Left lung (tissue), 14 donors: ENCODE measurements at places on chromosomes 2 and 18. TPM values are rescaled to one million over a fixed set of nuclear protein-coding genes. Genes with fewer than 3 reads are reported as not detected.
A peak's percentile ranks its signal among the peaks of the same experiment; 100 is the strongest.

Gene KYNU
- total RNA-seq: 7.1 TPM

Gene PLEK
- 67.3 TPM for total RNA-seq

Gene PLCL1
- 3.4 TPM for total RNA-seq

Gene GALR1
- not detected for total RNA-seq

DNA sequence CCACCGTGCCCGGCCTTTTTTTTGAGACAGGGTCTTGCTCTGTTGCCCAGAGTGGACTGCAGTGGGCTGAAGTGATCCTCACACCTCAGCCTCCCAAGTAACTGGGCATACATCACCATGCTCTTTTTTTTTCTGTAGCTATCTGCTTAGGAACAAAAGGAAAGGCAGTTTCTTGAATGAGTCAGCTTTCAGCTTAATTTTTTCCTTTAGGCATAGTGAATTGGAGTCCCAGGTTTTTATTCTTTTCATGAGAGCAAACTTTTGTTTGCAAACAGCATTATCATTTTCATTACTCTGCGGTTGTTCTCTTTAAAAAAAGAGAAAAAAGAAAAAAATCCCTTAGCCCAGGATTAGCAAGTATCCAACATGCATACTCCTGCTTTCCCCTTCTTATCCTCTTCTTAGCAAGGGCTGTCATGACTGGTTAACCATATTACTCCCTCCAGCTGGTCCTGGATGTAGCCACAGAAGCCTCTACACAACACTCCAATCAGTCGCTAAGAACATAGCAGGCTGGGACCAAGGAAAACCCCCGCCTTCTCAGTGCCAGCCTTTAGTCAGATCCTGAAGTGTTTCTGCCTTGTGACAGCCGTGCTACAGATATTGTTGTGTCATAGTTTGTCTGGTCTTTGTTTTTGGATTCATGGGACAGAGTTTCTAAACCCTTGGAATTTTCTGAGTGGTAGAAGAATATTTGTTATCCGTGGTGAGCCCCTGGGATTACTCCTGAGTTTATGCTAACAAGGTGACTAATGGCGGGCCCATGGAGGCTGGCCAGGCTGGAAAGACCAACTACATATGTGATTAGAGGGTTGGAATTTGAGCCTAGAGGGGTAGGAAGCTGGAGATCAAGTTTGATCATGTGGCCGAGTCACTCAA is 23.3 kb upstream of the ST3GAL5 start:
- H3K36me3 ChIP-seq: no peaks in the 10 kb centered on the region
- DNase-seq: no peak
- H3K27ac ChIP-seq: peak overlapping the region; percentile 3
- H3K4me1 ChIP-seq: peaks cover 5% of the 10 kb centered on the region
- H3K27me3 ChIP-seq: no peaks in the 10 kb centered on the region

GRCh38 chr2:69770193-69770702 is 28.3 kb downstream of the ANXA4 start:
- no peak overlapping the region for H3K4me3 ChIP-seq
- no peaks in the 10 kb centered on the region for H3K27me3 ChIP-seq
- peak overlapping the region; percentile 82 for H3K27ac ChIP-seq

GRCh38 chr2:9071584-9072124 is 68.2 kb upstream of the MBOAT2 start:
- no peak for DNase-seq
- no peak overlapping the region for H3K27ac ChIP-seq
- H3K36me3 ChIP-seq: no peaks in the 10 kb centered on the region
- H3K27me3 ChIP-seq: no peaks in the 10 kb centered on the region
- H3K4me1 ChIP-seq: no peaks in the 10 kb centered on the region

DNA sequence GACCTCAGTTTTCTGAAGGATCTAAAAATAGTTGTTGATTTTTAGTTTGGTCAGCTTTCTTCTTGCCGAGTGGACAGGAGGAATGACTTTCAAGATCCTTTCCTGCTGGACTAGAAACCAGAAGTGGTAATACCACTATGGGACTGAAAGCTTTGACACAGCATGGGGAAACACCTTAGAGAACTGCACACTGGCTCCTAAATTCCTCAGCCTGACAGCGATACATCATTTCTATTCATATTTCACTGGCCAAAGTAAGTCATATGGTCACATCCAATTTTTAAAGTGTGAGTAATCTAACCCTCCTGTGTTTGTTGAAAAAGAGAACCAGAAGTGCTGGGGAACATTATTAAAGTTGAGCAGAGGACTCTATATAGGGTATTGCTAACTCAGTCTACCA is 244.7 kb upstream of the MMADHC start:
- no peak for DNase-seq
- no peak overlapping the region for H3K27ac ChIP-seq
- H3K4me1 ChIP-seq: no peaks in the 10 kb centered on the region
- H3K4me3 ChIP-seq: no peak overlapping the region

GRCh38 chr2:127634066-127634617 is 11.8 kb upstream of the GPR17 start:
- peaks cover 17% of the 10 kb centered on the region for H3K4me1 ChIP-seq
- H3K4me3 ChIP-seq: no peak overlapping the region
- no peaks in the 10 kb centered on the region for H3K27me3 ChIP-seq
- DNase-seq: no peak
- no peaks in the 10 kb centered on the region for H3K36me3 ChIP-seq

DNA sequence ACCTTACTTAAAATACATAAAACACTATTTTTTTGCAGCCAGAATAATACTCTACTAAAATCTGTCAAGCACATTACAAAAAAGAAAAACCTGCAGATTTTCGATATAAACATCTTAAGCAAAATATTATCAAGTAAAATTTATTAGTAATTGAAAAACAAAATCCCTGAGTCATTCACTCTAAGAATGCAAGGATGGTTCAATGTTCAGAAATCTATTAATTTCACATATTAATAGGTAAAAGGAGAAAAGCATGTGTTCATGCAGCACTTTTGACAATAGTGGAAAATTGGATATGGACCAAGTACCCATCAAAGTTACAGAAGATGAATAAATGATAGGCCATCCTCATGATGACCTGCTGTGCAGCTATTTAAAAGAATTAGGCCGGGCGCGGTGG is 66.2 kb upstream of the OTOS start:
- H3K4me1 ChIP-seq: no peaks in the 10 kb centered on the region
- peaks cover 36% of the 10 kb centered on the region for H3K27me3 ChIP-seq
- no peak overlapping the region for H3K4me3 ChIP-seq
- H3K36me3 ChIP-seq: no peaks in the 10 kb centered on the region

DNA sequence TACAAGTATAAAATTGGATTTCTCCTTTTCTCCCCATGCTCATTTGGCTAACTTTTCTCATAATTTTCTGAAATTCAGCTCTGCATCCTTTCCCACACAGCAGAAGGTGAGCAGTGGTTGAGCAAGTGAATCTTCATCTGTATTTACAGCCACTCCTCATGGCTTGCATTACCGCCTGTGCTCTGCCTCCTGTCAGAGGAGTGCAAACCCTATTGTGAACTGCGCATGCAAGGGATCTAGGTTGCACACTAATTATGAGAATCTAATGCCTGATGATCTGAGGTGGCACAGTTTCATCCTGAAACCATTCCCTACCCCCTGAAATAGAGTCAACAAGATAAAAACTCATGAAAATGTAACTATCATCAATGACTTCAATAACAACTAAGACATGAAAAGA is 20.0 kb downstream of the ME2 start:
- H3K27ac ChIP-seq: no peak overlapping the region
- H3K27me3 ChIP-seq: no peaks in the 10 kb centered on the region
- no peaks in the 10 kb centered on the region for H3K4me1 ChIP-seq
- H3K4me3 ChIP-seq: no peak overlapping the region

GRCh38 chr18:33673689-33674088 is 95.7 kb downstream of the ASXL3 start:
- no peaks in the 10 kb centered on the region for H3K27me3 ChIP-seq
- no peak for DNase-seq
- no peak overlapping the region for H3K4me3 ChIP-seq
- no peak overlapping the region for H3K27ac ChIP-seq
- H3K4me1 ChIP-seq: no peaks in the 10 kb centered on the region

DNA sequence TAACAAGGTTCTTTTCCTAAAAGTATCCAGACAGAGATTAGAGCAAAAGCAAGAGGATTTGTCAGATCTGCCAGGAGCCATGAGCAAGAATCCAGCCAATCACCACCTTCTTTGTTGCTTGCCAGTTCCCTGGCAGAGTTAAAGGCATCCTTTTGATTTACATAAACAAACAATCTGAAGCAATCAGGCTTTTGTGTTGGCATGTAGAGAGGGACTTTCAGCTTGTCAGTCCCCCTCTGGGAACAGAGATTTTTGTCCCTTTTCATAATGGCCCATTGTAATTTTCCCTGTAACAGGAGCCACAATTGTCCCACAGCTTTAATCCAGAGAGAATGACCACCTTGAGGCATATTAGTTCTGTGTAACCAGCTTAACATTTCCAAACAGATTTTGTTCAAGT is at the start of gene ERMN:
Gene ERMN, minus strand, starts transcription at position 39 of the 400 bp plus-strand sequence. CDS start 182 bp downstream, outside the sequence.
- H3K36me3 ChIP-seq: no peaks in the 10 kb centered on the region
- no peak within 1 kb of the TSS for H3K4me3 ChIP-seq
- no peaks in the 10 kb centered on the region for H3K4me1 ChIP-seq
- no peaks in the 10 kb centered on the region for H3K27me3 ChIP-seq
- DNase-seq: no peak
- H3K27ac ChIP-seq: no peak within 1 kb of the TSS

DNA sequence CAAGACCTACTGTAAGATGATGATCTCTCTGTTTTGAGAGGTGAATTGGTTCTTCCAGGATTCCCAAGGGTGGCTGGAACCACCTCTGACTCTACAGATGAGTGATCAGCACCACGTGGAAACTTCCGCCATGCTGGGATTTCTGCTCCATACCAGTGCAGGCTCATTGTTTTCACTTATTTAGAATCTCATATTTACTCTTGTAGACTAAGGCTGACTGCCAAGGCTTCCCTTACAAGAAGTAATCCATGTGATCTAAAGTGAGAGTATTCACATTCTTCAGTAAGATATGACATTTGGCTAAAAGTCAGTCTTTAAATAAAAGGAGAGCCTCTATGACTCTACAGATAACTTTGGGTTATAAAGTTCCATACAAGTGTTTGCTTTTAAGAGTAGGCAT is 322.9 kb upstream of the RAB12 start:
- H3K27me3 ChIP-seq: no peaks in the 10 kb centered on the region
- H3K4me3 ChIP-seq: no peak overlapping the region
- H3K27ac ChIP-seq: no peak overlapping the region
- H3K4me1 ChIP-seq: no peaks in the 10 kb centered on the region

- H3K27me3 ChIP-seq: peaks cover 88% of the 10 kb centered on the region
- H3K4me3 ChIP-seq: no peak overlapping the region
- no peaks in the 10 kb centered on the region for H3K36me3 ChIP-seq
- DNase-seq: peak; percentile 49
- H3K4me1 ChIP-seq: peaks cover 31% of the 10 kb centered on the region
These were observed 1.5 kb downstream of the RPRM start for GRCh38 chr2:153476816-153477635.

- H3K4me1 ChIP-seq: no peaks in the 10 kb centered on the region
- H3K4me3 ChIP-seq: no peak overlapping the region
These were observed 237.6 kb upstream of the RGPD4 start for GRCh38 chr2:107589079-107589491.

DNA sequence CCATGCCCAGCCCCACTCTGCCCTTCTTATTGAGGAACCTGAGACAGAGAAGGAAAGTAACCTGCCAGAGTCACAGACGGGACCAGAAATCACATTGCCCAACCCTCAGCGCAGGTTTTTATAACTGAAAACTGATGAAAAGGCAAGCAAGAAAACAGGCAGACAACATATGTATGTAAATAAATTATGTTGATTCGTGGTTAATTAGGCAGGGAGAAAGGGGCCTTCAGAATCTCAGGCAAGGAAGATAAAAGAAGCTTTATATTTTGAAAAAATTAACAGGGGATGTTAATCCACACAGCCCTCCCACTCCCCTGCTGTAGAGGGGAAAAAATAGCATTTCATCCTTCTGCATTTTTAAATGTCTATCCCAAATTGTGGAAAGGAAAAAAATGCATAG is 378.5 kb downstream of the PIK3C3 start:
- H3K4me3 ChIP-seq: no peak overlapping the region
- no peaks in the 10 kb centered on the region for H3K27me3 ChIP-seq
- DNase-seq: no peak
- H3K36me3 ChIP-seq: no peaks in the 10 kb centered on the region

DNA sequence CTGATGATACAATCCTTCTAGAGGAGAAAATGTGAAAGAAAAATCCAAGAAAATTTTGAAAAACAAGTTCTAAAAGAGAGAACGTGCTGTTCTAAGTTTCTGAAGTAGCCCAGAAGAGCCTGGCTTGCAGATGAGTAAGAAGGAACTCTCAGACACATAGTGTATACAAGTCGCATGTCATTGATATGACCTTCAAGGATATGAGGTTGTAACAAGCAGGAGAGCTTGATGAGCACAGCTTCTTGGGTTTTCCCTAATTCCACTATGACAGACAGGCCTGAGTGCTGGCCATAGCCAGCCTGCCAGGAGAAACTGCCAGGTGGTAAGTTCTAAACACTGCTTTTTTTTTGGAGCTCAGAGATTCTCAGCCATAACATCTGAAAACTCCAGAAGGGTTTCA is 235.7 kb upstream of the SIX2 start:
- no peak overlapping the region for H3K4me3 ChIP-seq
- H3K27me3 ChIP-seq: no peaks in the 10 kb centered on the region
- H3K4me1 ChIP-seq: no peaks in the 10 kb centered on the region
- DNase-seq: no peak
- H3K36me3 ChIP-seq: no peaks in the 10 kb centered on the region

GRCh38 chr2:180695586-180696401 is 284.6 kb upstream of the UBE2E3 start:
- H3K4me1 ChIP-seq: no peaks in the 10 kb centered on the region
- H3K27me3 ChIP-seq: no peaks in the 10 kb centered on the region
- H3K36me3 ChIP-seq: no peaks in the 10 kb centered on the region
- DNase-seq: no peak
- no peak overlapping the region for H3K4me3 ChIP-seq
- no peak overlapping the region for H3K27ac ChIP-seq

DNA sequence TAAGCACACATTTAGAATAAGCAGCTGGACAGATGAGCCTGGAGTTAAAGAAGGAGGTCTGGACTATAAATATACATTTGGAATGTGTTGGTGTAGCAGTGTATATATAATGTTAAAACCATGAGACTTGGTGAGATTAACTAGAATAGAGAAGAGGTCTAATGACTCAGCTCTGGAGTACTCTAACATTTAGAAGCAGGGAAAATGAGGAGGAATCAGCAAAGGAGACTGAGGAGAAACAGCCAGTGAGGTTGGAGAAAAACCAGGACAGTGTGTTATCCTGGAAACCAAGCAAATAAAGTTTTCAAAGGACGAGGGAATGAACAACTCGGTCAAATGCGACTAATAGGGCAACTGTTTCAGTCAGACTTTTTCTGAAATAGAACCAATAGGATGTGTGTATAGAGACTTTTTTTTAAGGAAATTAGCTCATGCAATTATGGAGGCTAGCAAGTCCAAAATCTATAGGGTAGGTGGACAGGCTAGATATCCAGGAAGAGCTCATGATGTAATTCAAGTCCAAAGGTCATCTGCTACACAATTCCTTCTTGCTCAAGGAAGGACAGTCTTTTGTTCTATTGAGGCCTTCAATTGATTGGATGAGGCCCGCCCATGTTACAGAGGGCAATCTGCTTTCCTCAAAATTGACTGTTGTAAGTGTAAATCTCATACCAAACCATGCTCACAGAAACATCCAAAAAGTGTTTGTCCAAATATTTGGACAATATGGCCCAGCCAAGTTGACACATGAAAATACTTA is 10.8 kb upstream of the SESTD1 start:
- no peak for DNase-seq
- no peak overlapping the region for H3K27ac ChIP-seq
- H3K4me1 ChIP-seq: no peaks in the 10 kb centered on the region
- H3K36me3 ChIP-seq: no peaks in the 10 kb centered on the region
- H3K4me3 ChIP-seq: no peak overlapping the region
